NCI-H1105 (cell line): ENCODE measurements at places on chromosomes 13 and 19.

DNA sequence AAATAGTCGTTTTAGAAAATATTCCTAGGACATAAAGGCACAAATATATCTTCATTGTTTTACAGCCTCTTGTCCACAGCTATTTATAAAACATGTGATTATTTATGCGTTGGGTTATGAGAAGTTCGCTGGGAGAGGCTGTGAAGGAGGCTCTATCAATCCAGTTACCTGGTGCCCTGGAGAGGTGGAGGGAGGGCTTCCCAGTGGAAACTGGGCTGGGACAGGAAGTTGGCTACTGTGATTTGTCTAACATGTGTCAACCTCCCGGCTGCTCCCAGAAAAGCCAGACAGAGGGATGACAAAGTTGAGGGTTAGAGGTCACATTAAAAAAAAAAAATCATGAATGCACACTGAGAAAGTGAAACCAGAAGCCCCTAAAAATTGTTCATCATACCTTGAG lies 346.5 kb downstream of the ZNF536 start:
- no peak for DNase-seq

DNA sequence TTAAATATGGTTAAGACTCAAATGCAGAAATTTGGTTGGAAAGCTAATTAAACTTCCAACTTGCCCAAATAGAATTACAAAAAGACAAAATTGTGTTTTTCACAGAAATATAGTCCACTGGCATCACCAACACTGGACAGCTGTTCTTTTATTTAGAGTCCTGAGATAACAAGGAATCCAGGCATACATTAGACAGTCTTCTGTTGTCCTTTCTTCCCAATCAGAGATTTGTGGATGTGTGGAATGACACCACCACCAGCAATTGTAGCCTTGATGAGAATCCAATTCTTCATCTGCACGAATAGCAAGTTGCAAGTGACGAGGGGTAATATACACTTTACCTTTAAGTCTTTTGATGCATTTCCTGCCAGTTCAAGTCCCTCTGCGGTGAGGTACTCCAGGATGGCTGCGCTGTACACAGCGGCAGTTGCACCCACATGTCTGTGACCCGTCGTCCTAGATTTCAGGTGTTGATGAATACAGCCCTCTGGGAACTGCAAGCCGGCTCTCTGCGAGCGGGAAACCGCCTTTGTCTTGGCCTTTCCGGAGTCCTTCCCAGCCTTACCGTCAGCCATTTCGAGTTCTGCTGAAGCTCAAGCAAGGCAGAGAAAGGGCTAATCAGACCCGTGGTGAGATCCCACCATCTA lies 14.7 kb downstream of the UBAC2 start:
- no peak for DNase-seq

DNA sequence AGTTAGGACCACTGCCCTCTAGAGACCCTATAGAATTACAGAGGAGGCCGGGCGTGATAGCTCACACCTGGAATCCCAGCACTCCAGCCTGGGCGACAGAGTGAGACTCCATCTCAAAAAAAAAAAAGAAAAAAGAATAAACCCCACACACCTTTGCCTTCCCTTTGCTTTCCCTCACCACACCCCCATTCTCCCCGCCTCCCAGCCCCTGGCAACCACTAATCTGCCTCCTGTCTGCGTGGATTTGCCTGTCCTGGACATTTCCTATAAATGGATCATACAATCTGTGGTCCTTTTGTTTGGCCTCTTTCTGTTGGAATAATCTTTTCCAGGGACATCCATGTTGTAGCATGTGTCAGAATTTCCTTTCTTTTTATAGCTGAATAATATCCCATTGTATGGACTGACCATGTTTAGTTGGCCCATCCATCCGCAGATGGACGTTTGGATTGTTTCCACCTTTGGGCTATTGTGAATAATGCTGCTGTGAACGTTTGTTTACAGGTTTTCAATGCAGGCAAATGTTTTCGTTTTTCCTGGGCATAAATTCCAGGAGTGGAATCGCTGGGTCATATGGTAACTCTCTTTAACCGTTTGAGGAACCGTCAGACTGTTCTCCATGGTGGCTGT lies 15.3 kb downstream of the NACC1 start:
- no peak for DNase-seq

GRCh38 chr13:91347996-91348905 lies 764 bp downstream of the MIR17HG start:
- no peak for DNase-seq

DNA sequence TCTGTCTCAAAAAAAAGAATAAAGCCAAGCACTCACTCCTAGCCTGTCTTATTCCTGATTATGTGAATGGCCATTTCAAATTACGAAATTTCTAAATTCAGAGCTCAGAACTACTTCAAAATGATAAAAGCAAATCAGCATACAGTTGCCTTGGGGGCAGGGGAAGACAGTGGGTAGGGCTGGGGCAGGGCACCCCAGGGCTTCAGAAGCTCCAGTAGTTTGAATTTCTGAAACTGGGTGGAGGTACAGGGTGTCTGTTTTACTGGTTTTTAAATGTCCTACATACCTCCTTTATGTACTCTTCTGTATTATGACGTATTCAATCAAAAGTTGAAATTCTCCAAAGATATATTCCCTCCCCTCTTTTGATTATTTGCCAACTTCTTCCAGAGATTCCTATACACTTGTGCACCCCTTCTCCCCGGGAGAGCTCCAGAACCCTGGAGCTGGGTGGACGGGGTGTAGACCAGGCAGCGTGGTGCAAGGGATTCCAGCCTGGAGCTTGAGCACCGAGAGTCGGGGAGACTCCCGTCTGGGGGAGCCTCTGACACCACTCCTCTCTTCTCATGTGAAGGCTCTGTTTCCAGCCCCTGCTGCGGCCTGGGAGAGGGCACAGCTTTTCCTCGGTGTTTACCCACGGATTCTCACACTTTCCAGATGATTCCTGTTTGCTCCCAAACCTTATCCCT lies 84.7 kb upstream of the GPR183 start:
- no peak for DNase-seq

- peak; percentile 9 for DNase-seq
Observed at GRCh38 chr19:39996218-39996810, 546 bp upstream of the ZNF546 start.

DNA sequence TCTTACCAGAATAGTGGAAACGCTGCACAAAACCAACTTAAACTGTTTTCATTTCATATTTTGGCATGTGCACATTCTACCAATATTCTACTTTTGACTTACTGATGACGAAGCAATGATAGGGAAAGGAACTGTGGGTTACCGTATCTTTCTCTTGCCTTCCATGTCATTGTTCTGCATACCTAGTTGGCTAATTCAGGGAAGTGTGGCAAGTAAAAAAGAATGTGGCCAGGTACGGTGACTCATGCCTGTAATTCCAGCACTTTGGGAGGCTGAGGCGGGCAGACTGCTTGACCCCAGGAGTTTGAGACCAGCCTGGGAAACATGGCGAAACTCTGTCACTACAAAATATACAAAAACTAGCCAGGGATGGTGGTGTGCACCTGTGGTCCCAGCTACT lies 108.2 kb downstream of the SIPA1L3 start:
- no peak for DNase-seq
